ENCODE measurements at places on chromosomes 3 and 15. TPM values are rescaled to one million over a fixed set of nuclear protein-coding genes. Genes with fewer than 3 reads are reported as not detected.

The EIF1B gene
- 30.6 TPM for total RNA-seq

The GOLGA8N gene
- total RNA-seq = 0.49 TPM

The CHRM5 gene
- not detected for total RNA-seq

The SAXO2 gene
- total RNA-seq = not detected

The WNT7A gene
- not detected for total RNA-seq

The DLL4 gene
- total RNA-seq = 2.5 TPM

The VPS8 gene
- 30.8 TPM for total RNA-seq

The ZDHHC3 gene
- total RNA-seq = 51.4 TPM

The EPHA3 gene
- 0.20 TPM for total RNA-seq

The STAB1 gene
- under 0.01 TPM for total RNA-seq

The PODXL2 gene
- total RNA-seq = 6.9 TPM

The SI gene
- not detected for total RNA-seq

The GASK1A gene
- not detected for total RNA-seq
